ENCODE measurements at places on chromosomes 3 and 15.

DNA sequence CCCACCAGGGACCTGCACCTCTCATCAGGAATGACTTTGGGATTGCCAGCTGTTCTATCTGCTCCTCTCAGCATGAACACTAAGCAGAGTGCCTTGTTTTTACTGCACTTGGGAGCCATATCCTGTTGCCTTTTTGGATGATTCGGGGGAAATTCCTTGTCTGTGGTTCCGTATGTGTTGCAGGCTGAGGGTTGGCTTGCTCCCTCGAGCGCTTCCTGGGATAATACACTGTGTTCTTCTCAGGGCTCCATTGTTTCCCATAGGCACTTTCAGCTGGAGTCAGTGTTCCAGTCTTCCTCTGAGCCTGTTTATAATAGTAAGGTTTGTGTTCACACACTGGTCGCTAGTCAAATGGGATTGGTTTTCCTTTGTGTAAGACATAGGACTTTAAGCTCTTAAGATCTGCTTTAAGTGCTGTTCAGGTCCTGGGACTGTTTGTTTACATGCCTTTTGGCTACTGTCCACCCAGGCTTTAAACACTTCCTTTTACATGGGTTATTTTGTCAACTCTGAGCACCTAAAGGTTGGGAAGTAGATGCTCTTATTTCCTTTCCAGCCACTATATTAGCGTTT is 23.4 kb downstream of the BOC start:
- DNase-seq: peak; percentile 32

DNA sequence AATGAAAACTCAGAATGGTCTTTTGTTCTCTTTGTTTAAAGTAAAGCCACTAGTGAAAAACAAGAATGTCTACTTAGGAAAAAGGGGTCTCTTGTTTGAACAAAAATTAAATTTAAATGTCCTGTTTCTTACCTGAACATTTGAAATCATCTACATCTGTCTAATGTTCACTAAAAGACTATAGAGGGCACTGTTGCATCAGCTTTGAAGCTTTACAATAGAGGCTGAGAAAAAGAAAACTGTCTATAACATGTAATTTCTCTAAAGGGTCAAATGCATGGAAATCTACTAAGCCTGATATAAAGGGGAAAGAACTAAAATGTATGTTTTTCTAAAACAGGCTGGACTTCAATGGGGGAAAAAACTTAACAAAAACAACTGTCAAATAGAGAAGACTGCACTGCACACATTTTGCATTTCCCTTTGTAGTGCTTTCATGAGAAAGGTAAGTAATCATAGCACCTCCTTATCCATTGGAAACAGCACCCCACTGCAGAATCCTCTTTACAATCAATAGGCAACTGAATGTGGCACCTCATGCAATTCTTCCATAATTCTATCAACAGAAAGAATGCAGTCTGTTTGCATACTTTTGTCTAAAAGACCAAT is 26.3 kb downstream of the DPH6 start:
- peak; percentile 3 for DNase-seq

- no peak for DNase-seq
These were observed 422.7 kb downstream of the PLCL2 start for GRCh38 chr3:17307482-17307881.

GRCh38 chr15:78179286-78179840 is 30.2 kb downstream of the IDH3A start:
- DNase-seq: no peak

DNA sequence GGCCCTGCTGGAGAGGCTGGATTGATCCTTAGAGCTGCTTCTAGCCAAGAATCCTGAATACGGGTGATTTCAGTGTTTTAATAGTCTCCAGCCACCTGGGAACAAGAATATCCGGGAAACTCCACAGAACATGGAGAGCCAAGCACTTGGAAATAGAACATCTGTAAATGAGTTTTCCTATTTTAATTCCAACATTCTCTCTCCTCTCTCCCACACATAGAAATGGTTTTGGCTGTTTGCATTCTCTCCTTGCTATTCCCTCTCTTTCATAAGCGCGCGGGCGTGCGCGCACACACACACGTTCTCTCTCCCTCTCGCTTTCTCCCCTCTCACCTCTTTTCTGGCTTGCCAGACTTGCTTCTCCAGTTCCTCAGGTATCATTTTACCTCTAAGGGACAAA is 50.6 kb downstream of the GADL1 start:
- DNase-seq: no peak

GRCh38 chr3:77142578-77142977 is 102.7 kb downstream of the ROBO2 start:
- no peak for DNase-seq

GRCh38 chr3:172659246-172660002 is 51.4 kb downstream of the NCEH1 start:
- DNase-seq: no peak

DNA sequence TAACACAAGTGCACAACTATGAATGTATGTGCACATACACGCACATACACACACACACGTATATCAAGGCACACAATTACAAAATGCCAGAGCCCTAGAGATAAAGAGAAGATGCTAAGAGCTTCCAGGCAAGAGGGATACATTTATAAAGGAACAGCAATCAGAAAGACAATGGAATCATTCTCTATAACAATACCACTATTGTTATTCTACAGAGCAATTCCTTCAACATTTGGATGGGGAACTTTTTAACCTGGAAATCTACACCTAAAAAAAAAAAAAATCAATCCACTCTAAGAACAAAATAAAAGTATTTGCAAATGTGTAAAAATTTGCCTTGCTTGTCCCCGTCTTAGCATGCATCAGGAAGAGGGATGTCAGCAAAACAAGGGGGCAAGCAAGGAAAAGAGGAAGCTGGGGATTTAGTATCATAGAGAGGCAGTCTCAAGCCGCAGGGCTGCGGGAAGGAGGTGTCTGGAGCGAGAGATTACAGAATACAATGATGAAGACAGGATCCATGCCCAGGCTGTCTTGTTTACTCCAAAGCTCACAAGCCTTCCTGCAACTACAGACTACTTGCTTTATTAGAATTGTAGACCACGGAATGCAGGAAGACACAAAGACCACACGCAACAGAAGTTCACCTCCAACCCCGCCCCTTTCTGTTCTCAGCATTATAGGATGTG is 220.2 kb downstream of the NTRK3 start:
- no peak for DNase-seq

DNA sequence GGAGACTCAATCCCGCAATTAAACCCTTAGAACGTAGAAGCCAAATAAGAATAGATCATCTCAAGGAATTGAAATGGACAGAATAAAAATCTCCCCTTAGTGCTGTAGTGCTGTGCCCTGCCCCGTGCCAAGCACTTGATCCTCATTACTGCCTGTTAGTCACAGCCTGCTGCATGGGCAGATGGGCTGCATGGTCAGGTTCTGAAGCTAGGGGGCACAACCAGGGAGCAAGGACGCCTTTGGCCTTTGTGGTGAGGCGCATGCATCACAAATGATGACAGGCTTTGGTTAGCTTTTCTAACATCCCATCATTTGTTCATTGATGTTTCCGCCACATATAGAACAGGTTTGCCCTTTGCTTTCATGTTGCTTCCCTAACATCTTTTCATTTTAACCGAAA is 336.3 kb upstream of the ADAMTS9 start:
- no peak for DNase-seq

- no peak for DNase-seq
These were observed 7.4 kb downstream of the A4GNT start for GRCh38 chr3:138124706-138125355.

- no peak for DNase-seq
These were observed 25.1 kb downstream of the FSTL1 start for GRCh38 chr3:120425572-120426250.

DNA sequence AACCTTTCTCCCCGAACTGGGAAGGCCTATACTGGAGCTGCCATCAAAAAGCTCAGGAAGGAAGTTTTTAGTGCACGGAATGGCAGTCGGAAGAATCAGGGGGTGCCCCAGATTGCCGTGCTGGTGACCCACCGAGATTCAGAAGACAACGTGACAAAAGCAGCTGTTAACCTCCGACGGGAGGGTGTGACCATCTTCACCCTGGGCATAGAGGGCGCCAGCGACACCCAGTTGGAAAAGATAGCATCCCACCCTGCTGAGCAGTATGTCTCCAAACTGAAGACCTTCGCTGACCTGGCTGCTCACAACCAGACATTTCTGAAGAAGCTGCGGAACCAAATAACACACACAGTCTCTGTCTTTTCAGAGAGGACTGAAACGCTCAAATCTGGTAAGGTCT is 48.2 kb downstream of the COL6A6 start:
- no peak for DNase-seq

- peak; percentile 63 for DNase-seq
These were observed 60.6 kb downstream of the FGD5 start for GRCh38 chr3:14879211-14879874.

DNA sequence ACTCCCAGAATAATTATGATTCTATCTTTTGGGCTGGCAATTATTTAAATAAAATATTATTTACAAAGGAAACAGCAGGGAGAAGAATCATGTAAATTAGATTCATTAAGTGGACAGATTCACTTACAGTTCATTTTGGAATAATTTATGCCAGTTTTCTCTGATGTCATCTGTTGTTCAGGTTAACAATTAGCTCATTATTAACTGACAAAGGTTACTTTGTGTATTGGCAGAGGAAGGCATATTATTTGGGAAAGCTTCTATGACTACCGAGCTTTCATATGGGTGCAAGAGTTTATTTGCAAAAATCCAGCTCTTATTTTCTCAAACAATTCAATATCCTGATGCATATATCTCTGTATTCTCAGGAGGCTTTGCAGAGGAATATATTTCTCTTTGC is 224.4 kb downstream of the CHST2 start:
- DNase-seq: no peak

DNA sequence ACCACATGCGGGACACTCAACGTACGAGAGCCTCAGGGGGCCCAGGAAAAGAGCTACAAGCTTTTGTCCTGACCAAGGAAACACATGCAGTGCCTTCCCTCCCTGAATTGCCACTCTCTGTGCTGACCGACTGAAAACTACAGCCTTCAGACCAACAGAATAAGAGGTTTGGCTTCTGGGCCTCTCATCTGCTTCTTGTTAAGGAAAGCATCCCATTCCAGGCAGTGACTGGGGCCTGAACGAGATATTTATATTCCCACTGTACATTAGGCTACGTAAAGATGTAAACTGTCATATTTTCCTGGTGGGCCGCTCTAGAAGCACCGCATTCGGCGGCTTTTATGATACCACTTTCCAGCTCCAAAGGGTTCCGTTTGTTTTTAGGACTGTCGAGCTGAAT is 208.9 kb upstream of the TPM1 start:
- DNase-seq: no peak
